ENCODE measurements at places on chromosomes 7 and 10.

GRCh38 chr7:108102671-108103312 is 27.4 kb downstream of the LAMB4 start:
- no peak for DNase-seq

GRCh38 chr7:92916770-92917224 is 80.4 kb upstream of the CDK6 start:
- no peak for DNase-seq

DNA sequence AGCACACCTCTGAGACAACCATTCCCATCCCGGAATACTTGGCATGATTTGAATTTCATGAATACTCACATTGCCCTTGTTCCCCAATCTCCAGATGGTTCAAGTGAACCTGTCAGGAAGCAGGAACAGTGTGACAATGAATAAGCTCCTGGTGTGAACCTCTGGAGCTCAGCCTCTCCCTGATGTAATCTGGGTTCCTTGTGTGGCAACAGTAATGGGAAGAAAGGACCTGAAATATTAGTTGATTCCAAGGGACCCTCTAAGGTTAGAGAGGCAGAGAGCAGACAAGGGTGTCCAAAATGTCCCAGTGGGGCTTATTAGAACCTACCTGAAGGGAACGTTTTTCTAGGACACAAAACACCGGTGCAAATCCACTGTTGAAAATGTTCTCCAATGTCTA is 8.5 kb downstream of the OR2A7 start:
- peak; percentile 2 for DNase-seq

- no peak for DNase-seq
Measured at GRCh38 chr7:90599892-90600555, 3.9 kb downstream of the CDK14 start.

DNA sequence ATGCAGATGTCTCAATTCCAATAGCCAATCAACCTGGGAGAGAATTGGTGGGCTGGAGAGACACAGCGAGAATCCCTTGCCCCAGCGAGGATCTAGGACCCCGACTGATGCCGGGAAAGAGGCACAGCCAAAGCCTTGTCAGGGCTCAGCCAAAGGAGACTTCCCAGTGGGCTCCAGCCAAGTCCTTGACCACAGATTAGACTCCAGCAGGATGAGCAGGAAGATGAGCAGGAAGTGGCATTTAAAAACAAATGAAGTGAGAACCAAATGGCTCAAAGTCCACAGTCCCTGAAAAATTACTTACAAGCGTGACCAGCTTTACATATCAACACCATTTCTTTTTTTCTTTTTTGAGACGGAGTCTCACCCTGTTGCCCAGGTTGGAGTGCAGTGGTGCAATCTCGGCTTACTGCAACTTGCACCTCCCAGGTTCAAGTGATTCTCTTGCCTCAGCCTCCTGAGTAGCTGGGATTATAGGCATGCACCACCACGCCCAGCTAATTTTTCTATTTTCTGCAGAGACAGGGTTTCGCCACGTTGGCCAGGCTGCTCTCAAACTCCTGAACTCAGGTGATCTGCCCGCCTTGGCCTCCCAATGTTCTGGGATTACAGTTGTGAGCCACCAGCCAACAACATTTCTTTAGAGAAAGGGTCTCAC is 40.2 kb downstream of the CTBP2 start:
- DNase-seq, result no peak

GRCh38 chr7:155392726-155393570 is 65.0 kb upstream of the EN2 start:
- no peak for DNase-seq

DNA sequence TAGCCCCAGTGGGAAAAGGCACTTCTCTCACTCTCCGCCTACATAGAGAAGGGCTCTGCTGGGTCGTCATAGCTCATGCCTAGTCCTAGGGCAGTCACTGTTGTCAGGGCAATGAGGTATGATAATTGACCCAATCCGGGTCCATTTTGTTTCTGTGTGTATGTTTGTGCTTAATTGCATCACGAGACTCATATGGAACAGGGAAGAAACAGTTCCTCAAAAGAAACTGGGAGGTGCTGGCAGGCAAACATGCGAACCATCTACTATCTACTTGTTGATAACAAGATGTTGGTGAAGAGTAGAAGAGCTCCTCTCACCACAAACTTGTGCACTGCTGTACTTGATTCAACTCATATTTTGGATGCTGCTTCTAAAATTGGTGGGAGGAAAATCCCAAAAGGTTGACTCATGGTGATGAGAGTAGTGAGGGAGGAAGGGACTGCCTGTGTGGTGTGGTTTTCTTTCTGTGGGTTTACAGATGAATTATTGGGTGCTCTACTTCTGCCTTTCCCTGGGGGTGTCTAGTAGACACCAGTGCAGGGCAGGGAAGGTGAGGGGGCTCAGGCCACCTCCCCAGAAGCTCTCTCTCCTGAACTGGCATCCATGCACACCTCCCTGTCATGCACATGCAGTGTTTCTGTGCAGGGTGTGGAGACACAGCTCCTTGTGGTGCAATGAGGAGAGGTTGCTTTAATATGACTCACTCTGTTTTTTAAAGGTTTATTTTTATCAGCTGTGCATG is 29.4 kb downstream of the LSMEM1 start:
- no peak for DNase-seq

GRCh38 chr7:157041514-157042277 is 31.2 kb upstream of the MNX1 start:
- no peak for DNase-seq

GRCh38 chr10:106136175-106136574 is 1028.3 kb downstream of the SORCS1 start:
- DNase-seq, result no peak

DNA sequence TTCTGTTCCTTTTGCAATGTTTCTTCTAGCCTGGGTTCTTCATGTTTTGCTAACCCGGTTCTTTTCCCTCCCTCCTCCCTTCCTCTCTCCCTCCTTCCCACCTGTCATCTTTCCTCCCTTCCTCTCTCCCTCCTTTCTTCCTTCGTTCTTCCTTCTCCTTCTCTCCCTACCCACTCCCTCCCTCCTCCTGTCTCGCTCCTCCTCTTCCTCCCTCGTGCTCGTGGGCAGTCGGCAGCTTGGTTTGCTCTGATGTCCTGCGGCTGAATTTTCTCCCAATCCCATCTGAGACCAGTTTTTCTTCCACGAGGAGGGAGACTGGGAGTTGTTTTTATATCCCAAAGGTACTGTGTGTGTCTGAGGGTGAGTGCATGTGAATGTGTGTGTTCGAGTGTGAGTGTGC is 43.6 kb upstream of the DIP2C start:
- no peak for DNase-seq

DNA sequence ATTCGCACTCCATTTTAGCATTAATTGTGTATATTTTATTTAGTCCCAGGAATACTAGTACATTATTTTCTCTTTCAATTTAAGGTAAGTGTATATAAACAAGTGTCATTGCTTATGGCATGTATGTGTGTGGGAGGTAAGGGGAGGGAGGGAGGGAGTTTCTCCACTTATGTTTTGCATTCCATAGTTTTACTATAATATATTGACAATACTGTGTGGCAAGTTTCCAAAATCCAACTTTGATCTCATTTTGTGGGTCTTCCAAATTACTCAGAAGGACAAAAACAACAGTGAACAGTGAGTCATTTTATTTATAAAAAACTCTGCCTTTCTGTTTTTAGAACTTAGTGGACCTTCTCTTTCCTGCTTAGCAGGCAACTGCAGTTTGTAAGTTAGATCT is 102.3 kb upstream of the SEMA3E start:
- DNase-seq, result no peak

GRCh38 chr10:101858723-101859500 is 15.3 kb upstream of the KCNIP2 start:
- DNase-seq, result no peak

- DNase-seq, result no peak
Measured at GRCh38 chr10:110989016-110989415, 69.6 kb downstream of the SHOC2 start.

- no peak for DNase-seq
Measured at GRCh38 chr10:5146920-5147254, 38.1 kb downstream of the AKR1C8 start.

DNA sequence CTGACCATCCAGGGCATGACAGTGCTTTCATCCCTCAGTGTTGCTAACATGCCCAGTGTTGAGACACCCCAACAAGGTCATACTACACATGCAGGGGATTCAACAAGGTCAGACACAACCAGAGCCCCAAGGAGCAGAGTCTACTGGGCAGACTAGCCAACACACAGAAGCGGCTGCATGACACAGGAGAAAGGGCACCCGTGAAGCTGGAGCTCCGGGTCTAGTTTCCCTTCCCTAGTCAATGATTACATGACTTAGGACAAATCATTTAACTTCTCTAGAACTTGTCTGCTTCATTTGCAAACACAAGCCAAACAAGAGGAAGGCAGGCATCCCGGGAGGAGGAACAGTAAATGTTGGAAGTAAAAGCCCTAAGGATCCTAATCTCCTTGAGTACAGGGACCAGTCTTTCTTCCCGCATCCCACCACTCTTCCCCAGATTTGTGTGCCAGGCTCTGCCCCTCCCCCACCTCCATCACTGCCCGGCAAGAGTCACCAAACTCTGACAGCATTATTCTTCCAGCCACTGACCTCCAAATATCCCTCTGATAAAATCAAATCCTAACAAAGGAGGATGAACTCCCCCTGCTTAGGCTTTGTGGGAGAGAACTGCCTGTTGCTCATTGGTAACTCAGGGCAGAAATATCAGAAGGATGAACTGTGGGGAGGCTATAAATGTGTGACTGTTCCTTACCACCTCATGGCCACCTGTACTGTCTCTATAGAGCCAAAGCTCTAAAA is 104.3 kb downstream of the KCNMA1 start:
- DNase-seq, result no peak

DNA sequence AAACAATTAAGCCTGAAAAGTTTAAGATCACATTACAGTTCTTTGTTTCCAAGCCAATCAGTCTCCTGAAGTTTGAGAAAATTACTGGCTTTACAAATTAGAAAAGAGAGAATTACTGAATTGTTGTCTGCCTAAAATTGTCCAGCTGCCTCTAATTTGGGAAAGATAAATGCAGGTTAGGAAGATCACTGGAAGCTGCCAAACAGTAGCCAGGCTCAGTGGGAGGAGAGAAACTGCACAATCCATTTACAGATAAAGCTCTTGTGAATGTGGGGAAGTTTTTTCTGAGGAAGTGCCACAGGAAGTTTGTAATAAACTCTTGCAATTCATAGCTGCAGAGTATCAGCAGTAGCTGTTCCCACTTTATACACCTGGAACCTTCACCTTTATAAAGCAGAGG is 100.7 kb downstream of the IQUB start:
- no peak for DNase-seq

GRCh38 chr10:83533290-83533689 is 606.0 kb upstream of the GHITM start:
- no peak for DNase-seq

GRCh38 chr7:135166338-135166990 is 4.0 kb downstream of the CYREN start:
- DNase-seq, result no peak

DNA sequence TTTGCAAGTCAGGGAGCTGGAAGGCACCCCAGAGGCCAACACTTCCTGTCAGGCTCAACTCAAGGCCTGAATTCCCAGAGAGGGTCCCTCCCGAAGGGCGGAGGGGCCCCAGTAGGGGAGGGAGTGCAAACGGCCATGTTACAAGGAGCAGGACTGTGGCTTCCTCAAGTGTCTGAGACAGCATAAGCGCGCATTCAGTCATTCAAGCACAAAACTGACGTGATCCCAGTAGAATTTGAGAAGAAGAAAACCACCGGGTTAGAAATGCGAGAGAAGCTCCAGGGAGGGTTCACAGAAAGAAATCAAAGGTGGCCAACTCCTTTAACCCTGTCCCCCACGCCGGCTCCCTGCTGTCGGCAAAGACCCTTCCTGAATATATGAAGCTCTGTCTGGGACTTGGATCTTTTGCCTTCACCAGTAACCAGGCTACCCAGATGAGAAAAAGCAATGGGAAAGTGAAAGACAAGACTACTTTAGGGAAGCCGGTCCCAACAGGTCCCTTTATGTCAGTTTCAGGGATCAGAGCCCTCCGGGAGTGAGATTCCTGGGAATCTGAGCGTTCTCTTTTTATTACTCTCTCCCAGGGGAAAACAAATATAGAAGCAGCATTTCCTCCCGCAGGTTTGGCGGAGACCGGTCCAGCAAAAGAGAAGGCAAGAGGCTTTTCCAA is 1.3 kb downstream of the AFAP1L2 start:
- no peak for DNase-seq

GRCh38 chr10:11106621-11107374 is 89.1 kb downstream of the CELF2 start:
- no peak for DNase-seq

- DNase-seq, result no peak
Measured at GRCh38 chr10:97669571-97669970, 17.5 kb downstream of the AVPI1 start.

DNA sequence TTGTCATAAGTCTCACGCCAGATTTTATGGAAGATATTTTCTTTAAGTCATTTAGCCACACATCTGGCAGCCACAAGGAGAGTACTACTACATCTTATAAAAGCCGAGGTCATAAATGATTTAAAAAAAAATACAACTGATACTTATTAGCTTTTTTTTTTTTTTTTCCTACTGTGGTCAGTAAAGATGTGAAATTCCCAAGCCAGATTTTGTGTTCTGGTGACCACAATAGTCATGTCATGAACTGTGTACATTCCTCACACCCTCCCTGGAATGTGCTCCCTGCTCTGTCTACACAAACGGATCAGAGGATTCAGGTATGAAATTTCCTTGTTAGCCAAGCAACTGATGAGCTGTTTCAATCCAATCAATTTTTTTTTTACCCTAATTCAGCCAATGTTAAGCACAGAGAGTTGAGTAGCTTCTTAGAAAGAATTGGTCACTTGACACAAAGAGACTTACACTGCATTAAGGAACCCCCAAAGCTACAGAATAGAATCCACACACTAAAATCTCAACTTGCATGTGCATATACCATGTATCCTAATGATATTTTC is 54.7 kb downstream of the CHRM2 start:
- DNase-seq, result no peak

DNA sequence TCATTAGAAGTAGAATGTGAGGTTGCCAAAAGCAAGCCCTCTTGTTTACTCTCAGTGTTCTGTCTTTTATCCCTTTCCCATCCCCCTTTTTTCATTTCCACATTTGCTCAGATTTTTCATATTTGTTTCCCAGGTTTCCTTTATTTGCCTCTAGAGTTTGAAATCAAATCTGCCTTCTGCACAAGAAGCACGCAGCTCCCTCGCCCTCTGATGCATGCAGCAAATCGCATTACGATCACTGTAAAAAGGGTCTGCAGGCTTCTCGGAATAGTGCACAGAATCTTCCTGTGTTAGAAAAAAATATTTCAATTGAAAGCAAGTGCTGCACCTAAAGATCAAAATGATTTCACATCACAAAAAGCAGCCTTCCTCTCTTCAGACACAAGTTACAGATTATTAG is 129.0 kb downstream of the GPAM start:
- DNase-seq, result no peak

GRCh38 chr7:13851736-13852135 is 137.7 kb downstream of the ETV1 start:
- no peak for DNase-seq

- DNase-seq, result no peak
Measured at GRCh38 chr7:158904599-158904998, 48.2 kb downstream of the DYNC2I1 start.
